ENCODE measurements at places on chromosomes 2 and 18.
A peak's percentile ranks its signal among the peaks of the same experiment; 100 is the strongest.

DNA sequence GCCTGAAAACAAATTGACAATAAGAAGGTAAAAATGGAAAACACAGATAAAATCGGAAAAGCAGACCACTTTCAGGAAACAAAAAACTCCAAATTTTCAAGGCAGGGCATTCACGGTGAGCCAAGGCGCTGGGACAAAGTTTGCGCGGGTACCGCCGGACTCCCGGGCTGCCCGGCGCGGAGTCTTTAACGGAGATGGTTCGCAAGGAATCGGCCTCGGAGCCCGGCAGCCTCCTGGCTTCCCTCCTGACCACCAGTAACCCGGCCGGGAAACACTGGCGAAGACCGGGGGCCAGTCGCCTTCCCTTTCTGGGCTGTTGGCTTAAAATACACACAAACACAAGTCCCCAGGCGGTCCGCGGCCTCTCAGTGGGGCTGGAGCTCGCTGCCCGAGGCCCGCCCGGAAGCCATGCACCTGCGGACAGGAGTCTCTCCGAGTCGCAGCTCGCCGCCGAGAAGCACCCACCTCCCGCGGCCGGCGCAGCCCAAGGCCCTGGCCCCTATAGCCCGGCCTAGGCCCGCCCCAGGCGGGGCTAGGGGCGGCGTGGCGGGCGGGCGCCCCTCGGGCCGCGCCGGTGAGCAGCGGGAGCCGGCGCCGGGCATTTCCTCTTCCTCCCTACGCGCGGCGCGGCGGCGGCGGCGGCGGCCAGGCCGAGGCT is 622 bp upstream of the KCMF1 start:
- peak; percentile 49 for DNase-seq
- H3K4me3 ChIP-seq, result peak overlapping the region; percentile 70
- peak overlapping the region; percentile 88 for H3K27ac ChIP-seq
- peaks cover 47% of the 10 kb centered on the region for H3K4me1 ChIP-seq
- H3K27me3 ChIP-seq, result no peaks in the 10 kb centered on the region

DNA sequence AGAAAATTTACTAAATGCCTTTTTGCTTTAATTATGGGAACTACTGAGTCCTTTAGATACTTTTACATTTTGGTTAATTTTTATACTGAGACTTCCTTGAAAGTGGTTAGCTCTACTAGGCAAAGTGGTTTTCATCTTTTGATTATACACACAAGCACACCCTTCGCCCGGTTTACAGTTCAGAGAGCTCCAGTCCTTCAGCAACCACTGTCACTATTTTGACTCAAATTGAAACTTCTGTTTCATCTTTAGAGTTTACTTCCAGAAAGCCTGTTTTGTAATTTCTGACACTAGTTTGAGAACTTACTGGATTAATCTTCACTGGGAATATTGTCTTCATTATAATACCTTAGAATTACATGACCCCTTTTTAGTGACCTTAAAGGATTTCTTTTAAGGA is 140.3 kb upstream of the FOSL2 start:
- no peaks in the 10 kb centered on the region for H3K36me3 ChIP-seq
- no peak overlapping the region for H3K27ac ChIP-seq
- peaks cover 22% of the 10 kb centered on the region for H3K4me1 ChIP-seq
- DNase-seq, result no peak

GRCh38 chr2:196329959-196330358 is 158.6 kb upstream of the STK17B start:
- H3K27ac ChIP-seq, result no peak overlapping the region
- H3K4me3 ChIP-seq, result no peak overlapping the region
- no peaks in the 10 kb centered on the region for H3K36me3 ChIP-seq
- H3K4me1 ChIP-seq, result no peaks in the 10 kb centered on the region
- H3K27me3 ChIP-seq, result no peaks in the 10 kb centered on the region

GRCh38 chr2:217714287-217714751 is 288.5 kb downstream of the TNS1 start:
- no peak overlapping the region for H3K27ac ChIP-seq
- peaks cover 3% of the 10 kb centered on the region for H3K4me1 ChIP-seq
- DNase-seq, result no peak
- H3K36me3 ChIP-seq, result no peaks in the 10 kb centered on the region

GRCh38 chr18:12242658-12243260 is 11.4 kb upstream of the CIDEA start:
- no peaks in the 10 kb centered on the region for H3K4me1 ChIP-seq
- H3K27ac ChIP-seq, result no peak overlapping the region
- peaks cover 5% of the 10 kb centered on the region for H3K27me3 ChIP-seq
- DNase-seq, result no peak
- no peak overlapping the region for H3K4me3 ChIP-seq
- no peaks in the 10 kb centered on the region for H3K36me3 ChIP-seq

- no peak overlapping the region for H3K27ac ChIP-seq
- no peak overlapping the region for H3K4me3 ChIP-seq
- DNase-seq, result no peak
- H3K27me3 ChIP-seq, result no peaks in the 10 kb centered on the region
- H3K4me1 ChIP-seq, result no peaks in the 10 kb centered on the region
Observed at GRCh38 chr18:63553081-63553480, 10.9 kb downstream of the SERPINB12 start.

DNA sequence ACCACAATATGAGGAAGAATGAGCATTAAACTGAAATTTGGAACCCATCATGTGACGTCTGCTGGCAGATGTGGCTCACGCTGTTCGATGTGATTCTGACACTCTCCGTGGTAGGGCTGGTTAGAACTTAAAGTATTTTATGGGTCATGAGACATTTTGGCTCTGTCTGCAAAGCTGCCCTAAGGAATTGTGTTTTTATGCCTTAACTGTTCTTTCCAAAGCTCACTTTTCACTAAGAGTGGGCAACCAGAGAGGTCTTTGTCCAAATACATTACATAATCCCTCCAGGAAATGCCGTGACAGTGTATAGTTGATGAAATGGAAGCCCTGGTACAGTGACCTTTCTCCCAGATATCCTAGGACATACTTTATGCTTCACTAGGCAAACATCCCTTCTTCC is 119.1 kb downstream of the AQP4 start:
- H3K4me3 ChIP-seq, result no peak overlapping the region
- no peaks in the 10 kb centered on the region for H3K4me1 ChIP-seq
- no peak overlapping the region for H3K27ac ChIP-seq
- no peaks in the 10 kb centered on the region for H3K27me3 ChIP-seq
- no peak for DNase-seq
- no peaks in the 10 kb centered on the region for H3K36me3 ChIP-seq
